ENCODE measurements at places on chromosomes 13 and 19.

GRCh38 chr19:10736916-10737551 lies 19.2 kb downstream of the DNM2 start:
- DNase-seq, result peak; percentile 64

- DNase-seq, result no peak
These were observed 2749.5 kb downstream of the PCDH9 start for GRCh38 chr13:64480672-64481071.

DNA sequence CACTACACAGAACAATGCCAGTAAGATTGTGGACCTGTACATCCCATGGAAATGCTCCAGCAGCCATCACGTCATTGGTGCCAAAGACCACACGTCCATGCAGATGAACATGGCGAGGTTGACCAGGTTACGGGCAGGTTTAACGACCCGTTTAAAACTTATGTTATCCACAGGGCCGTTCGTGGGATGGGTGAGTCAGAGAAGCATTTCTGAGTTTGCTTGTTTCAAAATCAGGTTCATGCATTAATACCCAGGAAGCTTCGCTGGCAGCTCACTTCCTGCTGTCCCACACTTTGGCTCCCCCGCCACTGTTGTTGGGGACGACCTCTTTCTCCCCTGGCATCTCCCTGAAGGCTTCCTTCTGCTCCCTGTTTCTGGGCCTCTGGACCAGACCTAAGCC lies 194.1 kb downstream of the USP12 start:
- no peak for DNase-seq

DNA sequence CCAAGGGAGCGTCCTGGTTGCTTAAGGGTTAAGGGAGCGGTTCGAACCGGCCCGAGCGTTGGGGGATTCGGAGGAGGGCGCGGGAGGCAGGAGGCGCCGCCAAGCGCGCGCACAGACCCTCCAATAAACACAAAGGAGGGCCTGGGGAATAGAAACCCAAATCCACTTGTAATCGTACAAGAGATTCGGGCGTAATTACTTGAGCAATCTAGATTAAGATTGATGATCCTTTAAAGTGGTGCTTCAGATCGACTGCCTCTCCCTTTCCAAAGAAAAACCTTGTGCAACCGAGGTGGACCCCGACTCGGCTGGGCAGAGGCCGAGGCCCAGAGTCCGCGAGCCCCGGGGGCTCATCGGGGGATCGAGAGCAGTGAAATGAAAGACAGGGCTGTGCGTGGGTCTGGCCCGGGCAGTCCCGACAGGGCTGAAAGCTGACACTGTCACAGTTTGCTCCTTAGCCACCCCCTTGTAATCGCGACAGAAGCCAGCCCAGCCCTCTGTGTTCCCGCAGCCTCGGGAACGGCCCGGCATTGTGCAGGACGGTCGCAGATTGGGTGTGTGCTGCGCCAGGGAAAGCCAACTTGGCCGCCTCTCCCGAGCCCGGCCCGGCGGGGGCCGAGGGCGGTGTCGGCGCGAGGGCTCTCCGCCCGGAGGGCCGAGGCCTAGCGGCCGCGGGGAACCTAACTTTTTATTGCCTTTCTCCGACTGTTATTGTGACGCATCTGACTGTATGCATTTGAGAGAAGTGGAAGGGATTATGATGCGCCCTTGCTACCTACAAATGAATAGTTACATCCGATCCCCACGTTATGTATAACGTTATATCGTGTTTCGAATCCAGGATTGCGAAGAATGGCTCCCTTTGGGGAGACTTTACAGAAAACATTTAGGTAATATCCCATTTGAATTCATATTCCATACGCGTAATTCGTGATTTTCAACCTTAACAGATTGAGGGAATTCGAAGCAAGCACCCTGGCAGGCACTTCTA lies 5.5 kb downstream of the MAB21L1 start:
- peak; percentile 80 for DNase-seq

- no peak for DNase-seq
These were observed 362.6 kb downstream of the KLF5 start for GRCh38 chr13:73421310-73421912.

- no peak for DNase-seq
These were observed 7.2 kb downstream of the ZNF552 start for GRCh38 chr19:57807541-57807940.

- DNase-seq, result no peak
These were observed 23.5 kb downstream of the NKPD1 start for GRCh38 chr19:45137179-45137761.
